ENCODE measurements at places on chromosomes 2 and 18. TPM values are rescaled to one million over a fixed set of nuclear protein-coding genes. Genes with fewer than 3 reads are reported as not detected.

DNA sequence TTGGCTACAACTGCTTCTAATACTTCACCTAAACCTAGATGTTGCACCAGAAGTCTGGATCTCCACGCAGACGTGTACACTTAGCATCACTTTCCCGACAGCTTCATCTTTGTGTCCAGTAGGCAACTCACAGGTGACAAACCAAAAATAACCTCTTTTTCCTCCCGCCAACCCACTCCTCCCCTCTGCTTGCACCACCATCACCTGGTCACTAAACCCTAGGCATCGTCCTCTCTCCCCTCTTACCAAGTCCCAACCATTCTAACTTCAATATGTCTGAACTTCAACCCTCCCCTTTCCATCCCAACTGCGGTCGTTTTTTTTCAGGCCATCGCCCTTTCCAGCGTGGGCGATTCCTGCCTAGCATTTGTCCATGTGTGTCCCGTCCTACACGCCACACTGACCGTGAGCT, 413 bp upstream of the CHMP3 start:
- DNase-seq: no peak

DNA sequence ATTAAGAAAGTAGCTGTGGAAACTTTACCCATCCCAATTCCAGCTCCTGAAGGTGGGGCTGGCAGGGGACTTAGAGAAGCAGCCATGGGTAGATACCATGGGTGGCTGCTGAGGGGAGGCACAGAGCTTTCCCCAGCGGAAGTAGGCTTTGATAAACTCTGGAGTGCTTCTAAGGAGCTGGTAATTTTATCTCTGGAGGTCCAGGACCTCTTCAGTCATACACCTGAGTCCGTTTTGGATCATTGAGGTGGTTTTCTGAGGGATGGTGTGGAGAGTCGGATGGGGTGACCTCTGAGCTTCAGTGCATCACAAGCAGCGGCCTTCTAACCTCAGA, 36.7 kb upstream of the BMP10 start:
- no peak for DNase-seq

DNA sequence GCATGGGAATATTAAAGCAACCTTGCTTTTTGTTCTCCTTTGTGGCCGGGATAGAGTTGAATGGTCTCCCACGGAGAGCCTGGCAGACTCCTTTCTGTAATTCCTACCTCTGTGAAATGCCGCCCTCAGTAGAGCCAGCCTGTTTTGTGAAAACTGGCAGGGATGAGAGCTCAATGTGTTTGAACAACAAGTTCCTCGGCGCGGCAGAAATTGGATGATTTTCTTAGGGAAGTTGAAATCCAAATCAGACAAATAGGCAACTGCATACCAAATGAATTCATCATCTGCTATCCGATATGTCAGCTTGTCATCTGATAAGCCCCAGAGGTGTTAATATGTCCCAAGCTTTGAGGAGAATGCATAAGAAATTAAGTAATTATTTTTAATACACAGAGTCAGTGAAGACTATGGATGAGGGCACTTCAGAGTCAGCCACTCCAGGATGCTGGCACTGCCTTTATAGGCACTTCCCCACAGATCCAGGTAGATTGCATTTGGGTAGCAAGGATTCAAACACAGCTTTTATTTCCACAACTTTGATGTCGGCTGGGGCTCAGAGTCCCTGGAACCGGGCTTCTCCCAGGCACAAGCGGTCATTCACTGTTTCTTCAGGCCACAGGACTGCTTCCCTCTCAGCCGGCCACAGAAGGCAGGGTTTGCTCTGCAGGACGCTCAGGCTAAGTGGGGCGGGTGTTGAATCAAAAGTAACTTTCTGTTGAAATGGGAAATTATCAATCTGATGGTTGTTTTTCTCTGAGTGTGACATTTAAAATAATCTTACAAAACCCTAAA, 82.8 kb upstream of the REV1 start:
- no peak for DNase-seq

DNA sequence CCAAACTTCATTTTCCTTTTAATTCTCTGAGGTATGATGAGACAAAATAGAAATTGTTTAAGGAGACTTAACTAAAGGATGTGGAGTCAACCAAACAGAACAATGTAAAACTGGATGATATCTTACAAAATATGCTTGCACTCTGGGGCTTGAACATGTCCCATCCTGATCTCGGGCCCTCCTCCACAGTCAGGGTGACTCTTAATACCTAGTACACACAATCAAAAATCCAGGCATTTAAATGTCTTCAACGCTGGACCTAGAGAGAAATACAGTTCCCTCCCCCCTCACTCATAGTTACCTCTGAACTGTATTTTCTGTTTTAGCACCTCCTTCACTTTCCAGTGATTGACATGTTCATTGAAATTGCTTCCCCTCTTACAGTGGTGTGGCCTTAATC, 36.9 kb upstream of the SERPINB2 start:
- no peak for DNase-seq

GRCh38 chr2:151630372-151630771, 103.9 kb downstream of the NEB start:
- no peak for DNase-seq

GRCh38 chr2:211455216-211455841, 898.9 kb downstream of the CPS1 start:
- DNase-seq: no peak

Gene MAL
- total RNA-seq: 23.3 TPM

Gene MC4R
- 0.66 TPM for total RNA-seq

Gene OTOS
- not detected for total RNA-seq

Gene LTBP1
- total RNA-seq: 465 TPM

- no peak for DNase-seq
Observed at GRCh38 chr2:23813438-23813837, 113.5 kb downstream of the ATAD2B start.

DNA sequence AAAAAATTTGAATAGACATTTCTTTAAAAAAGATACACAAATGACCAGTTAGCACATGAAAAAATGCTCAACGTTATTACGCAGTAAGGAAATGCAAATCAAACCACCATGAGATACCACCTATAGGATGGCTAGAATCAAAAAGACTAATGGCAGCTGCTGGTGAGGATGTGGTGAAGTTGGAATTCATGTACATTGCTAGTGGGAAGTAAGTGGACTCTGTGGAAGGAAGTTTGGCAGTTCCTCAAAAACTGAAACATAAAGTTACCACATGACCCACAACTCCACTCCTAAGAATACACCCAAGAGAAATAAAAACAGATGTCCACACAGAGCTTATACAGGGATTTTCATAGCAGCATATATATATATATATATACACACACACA, 51.2 kb downstream of the MBP start:
- no peak for DNase-seq

GRCh38 chr2:233462202-233462785, 104.3 kb downstream of the USP40 start:
- DNase-seq: no peak

DNA sequence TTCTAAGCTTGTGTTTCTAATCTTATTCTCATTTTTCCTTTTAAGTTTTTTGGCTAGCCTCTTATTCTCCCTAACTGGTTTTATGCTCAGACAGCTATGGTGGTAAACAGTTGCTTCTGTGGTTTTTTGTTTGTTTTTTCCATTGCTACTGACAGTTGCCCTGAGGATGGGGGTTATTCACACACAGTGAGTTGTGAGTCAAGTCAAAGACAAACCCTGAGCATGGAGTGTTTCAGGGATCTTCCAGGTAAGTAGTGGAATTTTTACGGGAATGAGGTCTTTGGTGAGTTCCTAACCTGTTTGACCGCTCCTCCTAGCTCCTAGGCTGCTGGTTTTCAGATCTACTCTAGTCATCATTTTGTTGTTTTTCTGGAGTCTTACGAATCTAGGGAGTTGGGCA, 162.8 kb downstream of the ZNF407 start:
- DNase-seq: no peak

DNA sequence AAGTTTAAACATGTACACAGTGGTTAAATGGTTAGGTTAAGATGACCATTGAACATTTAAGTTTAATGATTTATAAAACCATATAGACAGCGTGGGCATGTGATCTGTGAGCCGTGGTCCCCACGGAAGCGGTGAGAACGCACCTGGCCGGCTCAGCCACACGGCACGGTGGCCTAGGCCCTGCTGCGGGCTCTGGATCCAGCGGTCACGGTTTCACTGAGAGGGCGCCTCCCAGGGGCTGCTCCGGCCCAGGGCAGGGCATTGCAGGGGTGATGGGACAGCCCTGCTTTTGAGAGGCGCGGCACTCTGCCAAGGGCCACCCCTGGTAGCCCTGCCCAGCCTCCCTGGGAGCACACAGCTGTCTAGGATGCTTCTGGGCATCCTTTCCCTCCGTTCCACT, 124.9 kb downstream of the RGPD3 start:
- no peak for DNase-seq

Gene TMEM200C
- total RNA-seq: 0.92 TPM

DNA sequence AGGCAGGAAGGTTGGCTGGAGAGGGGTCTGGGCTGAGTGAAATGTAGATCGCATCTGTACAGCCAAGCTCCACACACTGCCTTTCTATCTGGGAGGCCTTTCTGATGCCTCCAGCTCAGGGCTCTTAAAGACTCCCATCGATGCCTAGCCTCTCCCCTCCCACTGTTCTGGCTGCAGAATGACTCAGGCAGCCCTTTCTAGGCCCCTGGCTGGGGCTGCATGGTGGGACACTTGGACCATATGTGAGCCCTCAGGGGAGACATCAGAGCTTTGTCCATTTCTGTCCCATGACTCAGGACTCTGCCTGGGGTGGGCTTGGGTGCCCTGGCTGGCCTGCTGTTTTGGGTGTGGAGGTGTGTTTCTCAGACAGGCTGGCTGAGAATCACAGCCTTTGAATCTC, 101.3 kb downstream of the CELF4 start:
- no peak for DNase-seq

DNA sequence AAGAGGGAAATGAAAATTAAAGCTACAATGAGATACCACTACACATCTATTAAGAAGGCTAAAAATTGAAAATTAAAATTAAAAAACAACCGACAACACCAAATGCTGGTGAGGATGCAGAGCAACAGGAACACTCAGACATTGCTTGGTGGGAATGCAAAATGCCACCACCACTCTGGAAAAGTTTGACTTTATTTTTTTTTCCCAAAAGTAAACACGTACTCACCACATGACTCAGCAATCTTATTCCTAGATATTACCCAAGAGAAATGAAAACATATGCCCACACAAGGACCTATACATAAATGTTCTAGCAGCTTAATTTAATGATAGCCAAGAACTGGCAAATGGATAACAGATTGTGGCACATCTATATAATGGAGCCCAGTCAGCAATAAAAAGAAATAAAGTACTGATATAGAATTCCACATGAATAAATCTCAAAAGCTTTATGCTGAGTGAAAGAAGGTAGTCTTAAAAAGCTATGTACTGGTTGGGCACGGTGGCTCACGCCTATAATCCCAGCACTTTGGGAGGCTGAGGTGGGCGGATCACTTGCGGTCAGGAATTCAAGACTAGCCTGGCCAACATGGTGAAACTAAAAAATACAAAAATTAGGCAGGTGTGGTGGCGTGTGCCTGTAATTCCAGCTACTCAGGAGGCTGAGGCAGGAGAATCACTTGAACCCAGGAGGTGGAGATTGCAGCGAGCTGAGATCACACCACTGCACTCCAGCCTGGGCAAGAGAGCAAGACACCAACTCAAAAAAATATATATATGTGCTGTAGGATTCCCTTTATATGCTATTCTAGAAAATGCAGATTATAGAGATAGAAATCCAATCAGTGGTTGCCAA, 4.2 kb upstream of the PROC start:
- no peak for DNase-seq
